NCI-H1694 (cell line): ENCODE measurements at places on chromosomes 3 and 15.

DNA sequence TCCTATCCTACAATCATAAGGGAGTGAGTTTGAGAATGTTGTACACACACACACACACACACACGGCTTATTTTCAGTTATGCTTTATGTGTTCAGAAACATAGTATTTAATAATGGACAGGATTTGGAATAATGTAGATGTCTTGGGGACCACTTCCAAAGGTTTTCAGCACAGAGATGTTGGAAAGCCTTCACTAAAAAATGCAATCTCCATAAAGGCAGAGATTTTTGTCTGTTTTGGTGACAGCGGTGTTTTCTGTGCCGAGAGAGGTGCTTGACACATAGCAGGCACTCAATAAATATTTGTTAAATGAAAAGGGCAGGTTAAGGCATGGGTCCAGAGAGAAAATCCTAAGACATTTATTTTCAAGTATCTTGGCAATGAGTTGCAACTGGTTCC is 428.2 kb upstream of the RGMA start:
- DNase-seq: no peak

DNA sequence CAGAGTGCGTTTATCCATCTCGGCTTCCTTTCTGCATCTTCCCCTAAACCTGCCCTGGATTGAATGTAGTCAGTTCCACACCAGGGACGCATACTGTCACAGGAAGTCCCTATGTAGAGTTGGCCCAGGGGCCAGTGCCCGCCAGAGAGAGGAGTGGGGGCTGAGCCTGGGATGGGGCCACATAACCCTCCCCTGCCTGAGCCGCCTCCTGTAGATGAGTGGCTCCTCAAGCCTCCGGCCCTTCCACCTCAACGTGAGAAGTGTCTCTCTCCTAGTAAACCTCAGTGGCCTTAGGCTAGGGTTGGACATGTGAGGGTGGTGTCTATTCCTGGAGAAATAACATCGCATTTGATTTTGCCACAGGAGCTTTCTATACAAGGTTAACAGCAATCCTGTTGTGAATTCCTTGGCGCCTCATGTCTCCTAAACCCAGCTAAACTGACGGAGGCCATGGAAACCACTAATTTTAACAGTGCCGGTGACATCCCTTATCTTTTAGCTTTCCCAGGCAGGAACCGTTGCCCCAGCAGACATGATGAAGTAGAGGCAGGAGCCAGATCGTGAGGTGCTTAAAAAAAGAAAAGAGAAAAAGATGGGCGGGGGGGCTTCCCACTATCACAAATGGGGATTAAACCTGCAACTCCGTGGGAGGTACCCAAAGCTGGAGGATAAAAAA is 171.1 kb downstream of the CHDH start:
- no peak for DNase-seq

DNA sequence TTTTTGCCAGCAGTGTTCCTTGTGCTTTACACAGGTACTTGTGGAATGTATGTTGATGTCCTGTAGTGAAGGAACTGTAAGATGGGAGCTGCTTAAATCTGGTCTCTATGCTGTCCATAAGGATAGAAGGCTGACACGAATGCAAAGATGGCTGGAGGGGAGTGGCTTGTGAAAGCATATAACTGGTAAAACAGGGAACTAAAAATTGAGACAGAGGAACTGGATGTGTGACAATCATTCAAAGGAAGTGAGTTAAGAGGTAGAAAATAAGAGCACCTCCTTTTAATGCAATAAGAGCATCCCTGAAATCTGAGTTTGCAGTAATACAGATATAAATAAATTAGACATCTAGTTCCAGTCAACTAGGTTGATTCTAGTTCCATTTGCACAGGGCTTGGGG is 35.2 kb downstream of the RNF13 start:
- no peak for DNase-seq

- peak; percentile 12 for DNase-seq
These were observed 8.1 kb upstream of the VPS39 start for GRCh38 chr15:42215913-42216829.

- DNase-seq: no peak
These were observed 31.2 kb downstream of the RAB11A start for GRCh38 chr15:65900488-65900887.

DNA sequence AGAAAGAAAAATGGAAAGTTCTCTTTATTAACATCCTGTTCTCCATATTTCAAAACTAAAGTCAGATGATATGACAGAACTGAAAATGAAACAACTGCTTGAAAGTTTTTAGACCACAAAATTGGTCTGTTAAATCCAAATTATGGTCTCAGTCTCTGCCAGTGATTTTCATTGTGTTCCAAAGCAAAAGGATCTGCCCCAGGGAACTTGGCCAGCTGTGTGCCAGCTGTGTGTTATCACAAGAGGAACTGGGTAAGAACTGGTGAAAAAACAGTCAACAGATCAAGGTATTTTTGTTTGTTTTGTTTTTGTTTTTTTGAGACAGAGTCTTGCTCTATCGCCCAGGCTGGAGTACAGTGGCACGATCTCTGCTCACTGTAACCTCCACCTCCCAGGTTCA is 323.3 kb downstream of the CTNNB1 start:
- DNase-seq: no peak

- no peak for DNase-seq
These were observed 30.1 kb upstream of the TIMP4 start for GRCh38 chr3:12188681-12189287.

- DNase-seq: no peak
These were observed 395.8 kb downstream of the CACNA2D3 start for GRCh38 chr3:54518011-54518675.

GRCh38 chr3:183313351-183313750 is 60.3 kb downstream of the B3GNT5 start:
- DNase-seq: no peak

GRCh38 chr3:196111939-196112386 is 30.1 kb upstream of the TFRC start:
- no peak for DNase-seq

GRCh38 chr3:151446002-151446340 is 14.9 kb downstream of the IGSF10 start:
- no peak for DNase-seq

- DNase-seq: no peak
These were observed 3.7 kb downstream of the DAZL start for GRCh38 chr3:16601537-16602005.

- no peak for DNase-seq
These were observed 42.3 kb upstream of the TMEM87A start for GRCh38 chr15:42315521-42315920.

- no peak for DNase-seq
These were observed 83.7 kb downstream of the PLXNA1 start for GRCh38 chr3:127066635-127067034.

GRCh38 chr15:73757571-73757970 is 4.4 kb upstream of the INSYN1 start:
- DNase-seq: no peak

DNA sequence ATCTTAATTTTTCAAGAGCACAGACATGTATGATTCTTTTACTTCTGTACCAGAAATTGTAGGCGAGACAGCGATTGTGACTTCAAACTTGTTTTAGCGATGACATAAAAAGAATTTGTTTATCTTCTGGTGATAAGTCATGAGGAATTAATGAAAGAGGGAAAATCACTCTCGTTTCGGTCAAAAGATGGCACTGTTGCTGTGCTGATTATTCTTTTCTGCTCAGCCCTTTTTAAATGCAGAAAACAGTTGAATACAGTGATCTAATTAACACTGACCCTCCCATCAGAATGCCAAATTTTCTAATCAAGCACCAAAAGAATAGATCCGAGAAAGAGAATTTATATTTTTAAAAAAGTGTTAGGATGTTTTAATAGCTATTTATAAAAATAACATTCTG is 52.6 kb downstream of the NSUN3 start:
- peak; percentile 7 for DNase-seq

DNA sequence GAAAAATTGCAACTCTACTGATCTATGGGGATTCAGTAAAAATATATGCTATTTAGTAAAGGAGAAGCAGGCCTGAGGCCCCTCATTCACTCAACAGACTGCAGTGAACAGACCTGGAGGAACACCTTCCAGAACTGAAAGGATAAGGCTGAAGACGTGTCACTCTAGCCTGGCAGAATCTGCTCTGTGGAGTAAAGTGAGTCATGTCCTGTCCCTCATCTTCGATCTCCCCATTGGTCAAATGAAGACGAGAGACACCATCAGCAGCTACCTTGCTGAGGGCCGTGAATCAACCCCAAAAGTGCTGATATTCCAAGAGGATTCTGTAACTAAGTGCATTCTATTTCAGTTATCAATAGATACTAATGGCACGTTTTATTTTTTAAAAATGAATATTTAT is 359.7 kb downstream of the FGF12 start:
- no peak for DNase-seq

- no peak for DNase-seq
These were observed 102.8 kb downstream of the RFTN1 start for GRCh38 chr3:16410659-16411058.

DNA sequence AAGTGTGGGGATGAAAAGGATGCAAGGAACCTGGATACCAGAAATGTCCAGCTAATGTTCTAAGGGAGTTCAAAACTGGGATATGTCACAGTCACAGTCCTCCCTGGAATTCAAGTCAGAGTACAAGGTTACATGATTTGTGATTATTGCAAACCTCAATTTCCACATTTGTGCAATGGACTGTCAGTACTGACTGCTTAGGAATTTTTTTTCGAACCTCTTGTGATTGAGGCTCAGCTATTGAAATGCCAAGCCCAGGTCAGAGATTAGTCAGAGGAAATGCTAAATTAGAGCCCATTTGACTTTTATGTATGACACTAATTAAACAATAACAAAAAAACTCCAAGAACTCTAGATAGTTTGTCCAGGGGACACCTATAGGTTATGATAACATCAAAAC is 210.2 kb downstream of the THSD4 start:
- DNase-seq: no peak

- no peak for DNase-seq
These were observed 109.5 kb downstream of the RORA start for GRCh38 chr15:61119556-61119955.

DNA sequence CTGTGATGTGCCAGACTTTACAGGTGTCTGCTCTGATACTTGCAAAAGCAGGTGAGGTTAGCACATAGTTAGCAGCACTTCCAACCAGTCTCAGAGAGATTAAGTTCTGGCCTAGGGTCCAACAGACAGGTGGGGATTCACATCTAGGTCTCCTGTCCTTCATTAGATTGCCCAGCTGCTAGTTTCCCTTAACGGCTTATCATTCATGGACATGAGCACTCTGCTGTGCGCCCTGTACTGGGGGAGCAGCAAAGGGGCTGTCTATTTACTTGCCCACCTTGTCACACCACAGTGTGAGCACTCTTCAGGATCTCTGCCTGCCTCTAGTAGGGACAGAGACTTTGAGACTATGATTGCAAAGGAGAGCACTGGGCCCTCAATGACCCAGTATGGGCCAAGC is 8.7 kb downstream of the SPSB4 start:
- DNase-seq: no peak

DNA sequence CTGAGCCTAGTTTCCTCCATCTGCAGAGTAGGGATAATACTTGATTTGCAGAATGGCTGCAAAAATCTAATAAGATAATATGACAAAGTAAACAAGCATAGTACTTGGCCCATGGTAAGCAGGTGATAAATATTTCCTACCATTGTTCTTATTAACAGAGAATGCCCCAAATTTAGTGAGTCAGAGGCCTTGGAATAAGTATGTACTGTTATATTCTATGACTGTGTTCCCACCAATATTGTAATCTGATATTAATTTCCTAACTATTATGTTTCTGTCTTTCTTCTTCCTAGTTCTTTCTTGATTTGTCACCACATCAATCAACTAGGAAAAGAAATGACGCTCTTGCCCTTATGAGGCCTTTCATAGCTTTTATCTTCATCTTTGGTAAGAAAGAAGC is 178.4 kb upstream of the SLC2A2 start:
- DNase-seq: no peak

DNA sequence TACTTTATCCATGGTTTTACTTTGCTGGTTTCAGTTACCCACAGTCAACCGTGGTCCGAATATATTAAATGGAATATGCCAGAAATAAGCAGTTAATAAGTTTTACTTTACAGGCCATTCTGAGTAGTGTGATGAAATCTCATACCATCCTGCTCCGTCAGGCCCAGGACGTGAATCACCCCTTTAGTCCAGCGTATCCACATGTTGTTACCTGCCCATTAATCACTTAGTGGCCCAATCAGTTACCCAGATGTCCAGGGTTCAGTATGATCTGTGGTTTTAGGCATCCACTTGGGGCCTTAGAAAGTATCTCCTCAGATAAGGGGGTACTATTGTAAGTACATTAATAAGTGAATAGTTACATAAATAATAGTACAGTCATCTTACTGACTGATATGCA is 88.0 kb downstream of the TTBK2 start:
- no peak for DNase-seq

- DNase-seq: no peak
These were observed 115.2 kb upstream of the PDZRN3 start for GRCh38 chr3:73739791-73740453.

- no peak for DNase-seq
These were observed 7.3 kb downstream of the PAQR5 start for GRCh38 chr15:69305933-69306568.

DNA sequence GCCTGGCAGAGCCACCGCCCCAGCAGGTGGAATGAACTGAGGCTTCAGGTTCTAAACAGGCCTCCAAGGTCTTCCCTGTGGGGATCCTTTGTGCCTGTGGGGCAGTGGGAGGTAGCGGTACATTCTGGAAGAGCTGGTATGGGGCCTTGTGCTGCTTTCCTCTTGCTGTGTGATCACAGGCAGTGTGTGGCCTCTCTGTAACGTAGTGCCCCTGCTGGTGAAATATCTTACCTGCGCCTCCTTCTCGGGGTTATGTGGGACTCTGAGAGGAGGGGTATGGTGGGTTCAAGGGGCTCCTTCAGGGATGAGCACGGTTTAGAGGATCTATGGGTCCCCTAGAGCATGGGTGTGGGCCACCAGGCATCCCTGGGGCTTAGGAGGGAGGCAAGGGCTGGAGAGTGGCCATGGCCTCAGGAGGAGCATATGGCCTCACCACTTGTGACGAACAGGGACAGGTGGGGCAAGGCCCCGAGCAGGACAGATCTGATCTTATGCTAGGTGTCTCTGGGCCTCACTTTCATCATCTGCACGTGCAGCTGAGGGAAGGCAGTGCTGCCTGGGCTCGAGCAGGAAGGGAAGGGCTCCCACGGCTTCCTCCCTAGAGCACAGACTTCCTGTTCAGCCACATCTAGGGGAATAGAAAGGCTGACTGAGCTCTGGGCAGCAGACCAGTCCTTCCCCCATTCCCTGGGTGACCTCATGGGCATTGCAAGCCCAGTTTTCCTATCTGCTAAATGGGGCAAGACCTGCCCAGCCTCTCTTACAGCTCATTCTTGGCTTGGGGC is 1.9 kb upstream of the ALS2CL start:
- DNase-seq: no peak

DNA sequence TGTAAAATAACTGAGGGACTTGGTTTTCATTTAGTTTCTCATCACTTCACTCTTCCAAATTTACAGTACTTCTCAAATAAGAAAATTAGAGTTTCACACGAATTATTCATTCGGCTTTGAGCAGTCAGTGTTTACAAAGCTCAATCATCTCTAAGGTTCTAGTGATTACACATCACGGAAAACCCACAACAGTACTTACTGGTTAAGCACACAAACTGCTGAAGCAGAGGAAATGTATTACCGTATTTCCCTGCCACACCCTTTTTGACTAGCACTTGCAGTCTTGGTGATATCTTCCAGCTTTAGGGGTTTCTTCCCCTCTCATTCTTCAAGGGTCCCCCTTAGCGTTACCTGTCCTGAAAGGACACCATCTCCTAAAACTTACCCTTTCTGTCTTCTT is 164.8 kb upstream of the CDIN1 start:
- DNase-seq: no peak
